Left lobe of liver (tissue), 2 donors: ENCODE measurements at places on chromosomes 12 and 14.

GRCh38 chr14:35666429-35667043 is 132.6 kb downstream of the INSM2 start:
- no peak for DNase-seq

GRCh38 chr12:82857911-82858533 is 171.3 kb downstream of the TMTC2 start:
- DNase-seq = no peak

DNA sequence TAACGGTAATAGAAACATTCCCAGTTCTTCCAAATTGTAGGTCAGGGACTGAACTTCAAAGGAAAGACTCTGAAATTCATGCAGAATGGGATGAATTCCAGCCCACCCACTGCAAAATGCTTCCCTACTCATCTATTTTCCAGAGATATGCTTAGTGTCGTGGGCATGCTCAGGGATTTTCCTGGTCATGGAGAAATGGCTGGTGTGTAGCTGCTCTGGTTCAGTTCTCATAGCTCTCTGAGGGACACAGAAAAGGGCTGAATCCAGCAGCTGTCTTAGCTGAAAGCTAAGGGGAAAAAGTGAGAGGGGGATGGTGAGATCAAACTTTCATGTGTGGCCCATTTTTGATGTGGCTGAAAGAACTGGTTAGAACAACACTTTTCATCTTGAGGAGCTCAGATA is 72.9 kb upstream of the KRAS start:
- no peak for DNase-seq

- no peak for DNase-seq
Measured at GRCh38 chr14:37241198-37241597, 43.5 kb downstream of the MIPOL1 start.

GRCh38 chr14:104334424-104335161 is 196.2 kb downstream of the KIF26A start:
- DNase-seq = no peak

DNA sequence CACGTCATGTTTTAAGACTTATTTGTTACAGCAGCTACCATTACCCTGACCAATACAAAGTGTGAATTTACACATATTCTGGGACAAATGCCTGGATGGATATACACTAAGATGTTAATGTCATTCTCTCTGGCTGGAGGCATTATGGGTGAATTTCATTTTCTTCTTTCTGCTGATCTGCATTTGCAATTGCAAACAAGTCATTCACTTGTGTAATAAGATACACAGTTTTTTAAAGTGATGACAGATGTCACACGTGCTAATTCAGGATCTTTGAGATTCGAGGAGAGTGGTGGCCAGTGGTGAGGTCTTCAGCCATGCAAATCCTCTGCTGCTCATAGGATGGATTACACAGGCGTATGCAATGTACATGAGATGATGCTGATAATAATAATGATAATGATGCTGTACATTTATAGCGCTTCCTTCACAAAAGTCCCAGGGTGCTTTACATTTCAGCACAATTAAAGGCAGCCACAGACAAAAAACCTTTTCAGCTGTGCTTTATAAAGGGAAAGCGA is 155.9 kb upstream of the NOS1 start:
- no peak for DNase-seq

DNA sequence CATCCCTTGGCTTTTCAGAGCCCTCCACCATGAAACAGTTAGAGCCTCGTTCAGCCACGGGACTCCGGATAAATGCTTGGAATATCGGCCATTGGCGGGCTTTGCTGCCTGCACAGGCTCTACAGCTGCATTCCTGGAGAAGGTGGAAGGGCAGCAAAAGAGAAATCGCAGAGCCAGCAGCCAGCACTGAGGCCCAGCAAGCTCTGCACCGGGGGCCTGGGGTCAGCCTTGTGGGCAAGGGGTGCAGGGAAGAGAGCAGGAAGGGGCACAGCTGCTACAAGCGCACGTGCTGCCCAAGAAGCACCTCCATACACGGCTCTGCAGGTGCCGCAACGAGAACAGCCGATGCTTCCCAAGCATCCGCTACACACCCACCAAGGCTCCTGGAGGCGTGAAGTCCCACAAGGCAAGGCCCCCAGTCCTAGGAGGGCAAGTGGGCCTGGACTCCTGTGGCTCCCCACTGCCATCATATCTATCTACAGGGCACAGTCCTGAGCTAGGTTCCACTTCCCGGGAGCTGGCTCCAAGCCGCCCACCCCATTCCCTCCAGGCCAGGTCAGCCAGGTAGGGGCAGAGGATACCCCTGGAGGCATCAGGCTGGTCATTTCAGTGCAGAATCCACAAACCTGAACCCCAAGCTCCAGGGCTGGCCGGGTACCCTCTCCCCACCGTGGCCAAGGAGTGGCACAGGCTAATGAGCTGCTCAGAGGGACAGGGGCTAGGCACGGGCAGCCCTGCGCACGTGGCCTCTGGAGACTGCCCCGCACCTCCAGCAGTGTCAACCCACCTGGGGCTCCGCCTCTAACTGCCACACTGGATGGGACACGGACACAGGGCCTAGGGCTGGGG is 40.2 kb downstream of the CCNK start:
- DNase-seq = no peak

- DNase-seq = no peak
Measured at GRCh38 chr14:54502602-54503001, 7.1 kb upstream of the CGRRF1 start.

DNA sequence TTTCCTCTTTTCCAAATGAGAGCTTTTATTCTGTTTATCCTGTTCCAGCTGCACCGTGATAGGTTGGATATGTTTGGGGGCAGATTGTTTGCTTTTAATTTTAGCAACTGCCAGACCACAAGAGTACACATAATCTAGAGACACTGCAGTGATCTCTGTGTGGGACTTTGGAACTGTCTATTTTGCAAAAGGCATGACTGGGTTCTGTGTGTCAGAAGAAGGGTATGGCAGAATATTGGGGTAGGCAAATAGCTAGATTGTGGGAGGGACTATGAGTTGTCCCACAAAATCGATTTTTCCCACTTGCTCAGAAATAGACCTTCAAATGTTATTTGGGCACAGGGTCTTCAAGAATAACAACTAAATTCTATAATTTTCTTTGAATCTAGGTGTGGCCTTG is 275.9 kb upstream of the KITLG start:
- no peak for DNase-seq

DNA sequence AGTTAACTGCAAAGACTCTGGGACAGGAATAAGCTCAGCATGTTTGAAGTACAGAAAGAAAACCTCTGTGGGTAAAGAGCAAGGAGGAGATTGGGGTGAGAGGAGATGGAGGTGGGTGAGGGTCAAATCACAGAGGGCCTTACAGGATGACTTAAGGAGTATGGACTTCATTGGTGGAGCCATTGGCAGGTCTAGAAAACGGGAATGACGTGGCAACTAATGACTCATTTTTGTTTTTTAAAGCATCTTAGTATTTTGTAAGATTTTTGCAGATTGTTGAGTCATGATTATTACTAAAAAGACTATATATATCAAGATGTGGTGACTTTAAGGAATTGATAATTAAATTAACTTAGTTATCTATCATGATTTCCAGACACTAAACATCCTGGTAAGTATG is 18.5 kb downstream of the UTP20 start:
- no peak for DNase-seq

GRCh38 chr12:105482951-105483350 is 152.5 kb downstream of the C12orf75 start:
- no peak for DNase-seq

DNA sequence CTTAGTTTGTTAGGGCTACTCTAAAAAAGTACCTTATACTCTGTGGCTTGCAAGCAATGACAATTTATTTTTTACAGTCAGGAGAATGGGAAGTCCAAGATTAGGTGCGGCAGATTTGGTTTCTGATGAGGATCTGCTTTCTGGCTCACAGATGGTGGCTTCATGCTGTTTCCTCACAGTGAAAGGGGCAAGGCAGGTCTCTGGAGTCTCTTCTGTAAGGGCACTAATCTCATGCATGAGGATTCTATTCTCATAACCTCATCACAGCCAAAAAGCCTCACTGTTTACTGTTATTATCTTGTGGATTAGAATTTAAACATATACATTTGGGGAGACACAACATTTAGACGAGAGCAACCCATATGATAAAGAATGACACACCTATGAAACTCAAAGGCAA is 1957.4 kb upstream of the SEL1L start:
- DNase-seq = no peak
